ENCODE measurements at places on chromosomes 12 and 14.

- DNase-seq, result no peak
Measured at GRCh38 chr12:47832263-47832933, 12.7 kb upstream of the HDAC7 start.

GRCh38 chr14:33647385-33647786 lies 303.5 kb downstream of the EGLN3 start:
- no peak for DNase-seq

- no peak for DNase-seq
Measured at GRCh38 chr12:85057370-85057963, 21.3 kb downstream of the LRRIQ1 start.

DNA sequence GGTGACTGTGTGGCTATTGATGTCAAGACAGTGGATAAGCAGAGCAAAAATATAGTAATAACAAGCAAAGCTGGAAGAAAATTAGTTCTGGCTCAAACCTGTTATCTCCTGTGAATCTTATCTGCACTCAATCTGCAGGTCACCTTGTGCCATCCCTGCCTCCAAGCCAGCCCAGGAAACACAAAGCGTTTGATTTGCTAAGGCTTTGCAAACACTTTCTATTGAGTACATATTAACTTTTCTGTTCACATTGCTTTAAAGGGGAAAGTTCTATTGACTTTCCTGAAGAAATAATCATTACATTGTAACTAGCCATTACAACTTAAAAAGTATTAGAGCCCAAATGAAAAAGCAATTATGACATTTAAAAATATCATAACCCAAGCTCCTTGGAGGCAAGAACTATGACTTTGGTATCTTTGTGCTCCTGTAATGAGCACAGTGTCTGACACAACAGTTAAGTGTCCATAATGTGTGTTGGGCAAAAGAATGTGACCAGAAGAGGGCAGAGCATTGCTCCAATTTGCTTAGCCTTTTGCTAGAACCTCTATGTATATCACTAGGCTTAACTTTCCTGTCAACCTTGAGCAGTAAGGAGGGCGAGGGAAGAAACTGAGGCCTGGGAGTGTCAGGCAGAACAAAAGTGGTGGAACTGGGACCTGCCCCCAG lies 24.7 kb downstream of the SERPINA3 start:
- no peak for DNase-seq

- no peak for DNase-seq
Measured at GRCh38 chr12:75341873-75342272, 7.4 kb downstream of the GLIPR1L1 start.

GRCh38 chr12:62267480-62267879 lies 7.3 kb downstream of the USP15 start:
- DNase-seq, result no peak

- no peak for DNase-seq
Measured at GRCh38 chr12:113659015-113659414, 187.3 kb upstream of the LHX5 start.

DNA sequence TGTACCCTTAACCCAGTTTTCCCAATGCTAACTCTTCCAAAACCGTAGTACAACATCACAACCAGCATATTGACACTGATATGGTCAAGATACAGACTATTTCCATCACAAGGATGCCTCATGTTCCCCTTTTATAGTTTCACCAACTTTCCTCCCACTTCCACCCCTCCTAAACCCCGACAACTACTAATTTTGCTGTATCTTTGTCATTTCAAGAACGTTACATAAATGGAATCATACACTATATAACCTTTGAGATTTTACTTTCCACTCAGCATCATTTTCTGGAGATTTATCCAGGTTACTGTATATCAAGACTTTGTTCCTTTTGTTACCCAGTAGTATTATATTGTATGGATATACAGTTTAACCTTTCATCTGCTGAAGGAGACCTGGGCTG lies 88.9 kb downstream of the MED13L start:
- no peak for DNase-seq

DNA sequence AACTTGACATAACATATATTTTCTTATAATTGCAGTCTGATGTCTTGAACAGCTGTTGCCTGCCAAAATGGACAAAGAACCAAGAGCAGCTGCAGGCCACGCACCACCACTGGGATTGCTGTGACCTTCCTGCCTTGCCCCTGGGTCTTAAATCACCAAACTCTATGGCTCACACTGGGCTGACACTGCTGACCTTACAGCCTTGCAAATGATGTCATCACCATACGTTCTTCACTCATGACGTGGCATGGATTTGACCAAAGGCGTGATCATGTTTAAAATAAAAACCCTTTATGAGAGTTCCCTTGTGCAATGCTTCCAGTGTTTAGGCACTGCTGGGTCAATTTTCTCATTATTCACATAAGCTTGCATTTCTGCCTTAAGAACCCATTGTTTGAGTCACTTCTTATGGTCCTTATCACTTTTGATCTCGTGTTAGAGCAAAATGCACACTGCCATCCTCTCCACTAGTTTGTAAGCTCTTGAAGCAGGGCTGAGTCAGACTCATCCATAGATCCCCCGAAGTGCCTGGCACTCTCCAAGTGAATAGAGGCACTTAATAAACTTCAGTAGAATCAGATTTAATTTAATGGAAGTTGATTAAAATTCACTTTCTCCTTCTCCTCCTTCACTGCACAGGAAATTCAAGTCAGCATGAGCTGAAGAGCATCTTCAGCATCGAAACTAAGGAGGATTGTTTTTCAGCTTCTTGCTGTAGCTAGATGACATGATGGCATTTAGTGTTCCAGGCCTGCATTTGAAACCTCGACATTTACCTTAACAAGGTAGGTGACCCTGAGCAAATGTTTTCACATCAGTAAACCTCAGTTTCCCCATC lies 132.4 kb upstream of the PZP start:
- no peak for DNase-seq
